Pulmonary artery endothelial cell (primary cell): ENCODE measurements at places on chromosomes 13 and 19.
A peak's percentile ranks its signal among the peaks of the same experiment; 100 is the strongest.

GRCh38 chr13:83085186-83085900, 796.9 kb downstream of the SLITRK1 start:
- DNase-seq, result no peak

DNA sequence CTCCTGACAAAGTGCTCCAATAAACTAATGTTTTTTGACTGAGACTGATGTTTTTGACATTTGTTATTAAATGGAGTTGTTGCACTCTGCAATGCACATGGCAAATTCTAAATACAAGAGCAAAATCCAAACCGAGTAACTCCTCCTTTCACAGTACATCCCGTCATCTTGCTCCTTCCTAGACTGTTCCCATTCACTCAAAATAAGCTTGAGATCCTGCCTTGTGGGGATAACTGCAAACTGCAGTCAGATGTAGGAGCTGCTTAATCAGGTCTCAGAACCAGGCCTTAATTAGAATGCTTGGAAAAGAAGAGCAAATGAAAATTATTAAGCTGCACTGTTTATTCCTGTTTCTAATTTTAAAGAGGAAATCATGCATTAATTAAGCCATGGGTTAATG, 134.8 kb upstream of the SPRY2 start:
- DNase-seq, result no peak

DNA sequence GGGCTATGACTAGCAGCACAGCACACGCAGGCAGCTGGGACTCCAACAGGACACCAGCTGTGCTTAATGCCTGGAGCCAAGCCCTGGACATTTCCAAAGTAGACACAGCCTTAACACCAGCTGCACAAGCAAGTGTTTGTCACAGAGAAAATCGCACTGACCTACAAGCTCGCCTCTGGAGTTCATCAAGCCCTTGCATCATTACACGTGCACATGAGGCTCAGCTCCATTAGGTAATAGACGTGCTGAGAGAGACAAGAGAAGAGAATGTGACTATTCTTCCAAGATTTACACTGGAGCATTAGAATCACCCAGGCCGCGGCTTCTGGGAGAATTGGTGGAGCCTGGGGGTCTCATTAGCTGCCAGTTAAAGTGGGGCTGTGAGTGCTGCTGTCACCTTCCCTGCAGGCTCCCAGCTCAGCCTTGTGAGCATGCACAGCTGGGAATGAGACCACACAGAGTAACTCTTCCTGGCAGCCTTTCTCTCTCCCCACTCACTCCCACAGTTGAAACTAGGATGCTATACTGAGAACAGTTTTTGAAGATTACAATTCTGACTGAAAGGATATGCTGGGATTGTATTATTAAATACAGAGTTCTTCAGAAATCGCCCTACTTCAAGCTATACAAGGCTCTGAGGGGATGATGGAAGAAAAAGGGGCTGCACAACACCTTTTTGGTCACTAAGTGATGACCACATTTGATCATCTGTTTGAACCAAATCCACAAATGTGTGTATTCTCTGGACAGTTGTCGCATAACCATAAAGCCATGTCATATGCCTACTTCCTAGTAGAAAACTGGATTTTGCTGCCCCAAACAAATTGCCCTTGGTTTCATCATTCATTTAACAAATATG, 10.5 kb downstream of the STOML3 start:
- DNase-seq, result no peak

GRCh38 chr13:84730376-84730775, 848.1 kb upstream of the SLITRK1 start:
- DNase-seq, result no peak

- DNase-seq, result no peak
Measured at GRCh38 chr19:2083174-2083854, 12.8 kb downstream of the MOB3A start.

GRCh38 chr13:112325920-112326645, 50.1 kb upstream of the SPACA7 start:
- no peak for DNase-seq

- DNase-seq, result no peak
Measured at GRCh38 chr13:48592688-48593049, 59.8 kb upstream of the RCBTB2 start.

- no peak for DNase-seq
Measured at GRCh38 chr19:6596621-6597020, 5.7 kb upstream of the CD70 start.

- no peak for DNase-seq
Measured at GRCh38 chr13:67821606-67822005, 591.5 kb upstream of the PCDH9 start.

- DNase-seq, result no peak
Measured at GRCh38 chr19:50368649-50369570, 3.5 kb upstream of the NAPSA start.

DNA sequence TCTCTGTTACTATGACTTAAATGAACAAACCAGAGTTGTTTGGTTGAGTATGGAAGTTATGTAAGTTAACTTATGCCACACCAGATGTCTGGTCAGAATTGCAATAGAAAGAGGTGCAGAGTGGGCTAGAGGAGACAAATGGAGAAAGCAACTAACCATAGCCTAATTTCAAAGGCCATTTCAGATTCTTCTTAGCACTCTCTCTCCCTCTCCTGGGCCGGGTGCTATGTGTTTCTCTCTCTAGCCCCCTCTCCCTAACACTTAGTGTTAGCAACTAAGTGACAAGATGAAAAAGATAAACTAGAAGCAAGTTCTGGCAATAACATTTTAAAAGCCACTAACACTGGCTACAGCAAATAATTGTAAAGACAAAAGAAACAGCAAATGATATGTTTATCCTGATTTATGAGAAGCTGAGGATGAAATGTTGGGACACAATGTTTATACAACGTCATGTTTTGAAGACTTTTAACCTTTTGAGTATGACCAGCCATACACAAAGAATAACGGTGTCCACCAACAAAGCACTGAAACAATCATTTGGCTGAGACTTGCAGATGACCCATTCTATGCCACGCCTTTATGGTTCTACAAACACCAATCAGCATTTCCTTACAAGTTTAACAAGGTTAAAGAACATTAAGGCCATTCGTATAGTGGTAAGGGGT, 18.6 kb downstream of the SERPINE3 start:
- no peak for DNase-seq

GRCh38 chr19:45049073-45049736, 10.4 kb downstream of the CLASRP start:
- DNase-seq, result no peak

DNA sequence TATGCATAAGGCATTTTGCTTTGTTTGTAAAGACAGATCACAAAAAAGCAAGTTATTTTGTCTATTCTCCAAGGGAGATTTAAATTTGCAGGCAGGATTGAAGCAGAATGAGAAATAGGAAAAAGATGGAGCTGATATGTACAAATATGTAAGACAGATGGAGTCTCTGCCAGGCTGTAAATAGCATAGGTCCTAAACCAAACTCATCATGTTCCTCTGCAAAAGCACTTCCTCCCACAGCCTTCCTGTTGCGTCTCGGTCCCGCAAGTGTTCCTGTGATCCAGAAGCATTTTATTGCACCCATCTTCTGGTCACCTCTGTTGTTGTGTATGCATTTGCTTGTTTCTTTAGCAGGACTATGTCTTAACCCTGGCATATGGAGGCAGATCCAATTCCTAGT, 95.7 kb upstream of the CLDN10 start:
- no peak for DNase-seq

DNA sequence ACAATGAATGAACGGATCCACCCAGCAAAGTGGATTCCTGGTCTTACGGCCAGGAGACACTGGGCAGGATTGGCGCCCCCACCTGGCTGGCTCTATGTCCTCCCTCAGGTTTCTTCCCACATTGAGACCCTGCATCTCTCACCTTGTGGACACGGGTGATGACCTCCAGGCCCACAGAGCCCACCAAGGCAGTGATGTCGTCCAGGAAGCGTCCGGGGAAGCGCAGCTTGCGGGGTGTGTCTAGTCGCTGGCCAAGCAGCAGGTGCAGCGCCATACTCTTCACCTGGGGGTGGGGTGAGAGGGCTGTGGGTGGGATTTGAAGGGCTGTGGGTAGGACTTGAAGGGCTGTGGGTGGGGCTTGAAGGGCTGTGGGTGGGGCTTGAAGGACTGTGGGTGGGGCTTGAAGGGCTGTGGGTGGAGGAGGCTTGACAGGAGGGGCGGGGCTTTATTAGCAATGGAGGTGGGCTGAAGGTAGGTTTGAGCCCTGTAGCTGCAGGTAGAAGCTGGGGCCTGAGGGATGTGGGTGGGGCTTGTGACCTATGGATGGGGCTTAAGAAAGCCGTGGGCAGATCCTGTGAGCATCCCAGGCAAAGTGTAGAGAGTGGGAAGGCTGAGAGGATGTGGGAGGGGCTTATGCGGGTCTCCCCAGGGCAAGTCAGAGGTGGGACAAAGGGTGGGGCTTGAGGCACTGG, 12.1 kb upstream of the ANGPTL8 start:
- DNase-seq, result no peak

GRCh38 chr19:38949580-38950367, 19.0 kb downstream of the MRPS12 start:
- peak; percentile 49 for DNase-seq

DNA sequence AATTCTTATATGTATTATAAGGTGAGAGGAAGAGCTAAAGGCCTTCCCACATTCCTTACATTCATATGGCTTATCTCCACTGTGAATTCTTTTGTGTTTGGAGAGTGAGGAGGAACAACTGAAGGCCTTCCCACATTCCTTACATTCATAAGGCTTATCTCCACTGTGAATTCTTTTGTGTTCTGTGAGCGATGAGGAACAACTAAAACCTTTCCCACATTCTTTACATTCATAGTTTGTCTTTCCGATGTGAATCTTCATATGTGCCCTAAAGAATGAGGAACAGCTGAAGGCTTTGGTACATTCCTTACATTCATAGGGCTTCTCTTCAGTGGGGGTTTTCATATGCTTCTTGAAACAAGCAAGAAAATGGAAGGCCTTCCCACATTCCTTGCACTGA, 13.3 kb downstream of the ZNF699 start:
- DNase-seq, result no peak

DNA sequence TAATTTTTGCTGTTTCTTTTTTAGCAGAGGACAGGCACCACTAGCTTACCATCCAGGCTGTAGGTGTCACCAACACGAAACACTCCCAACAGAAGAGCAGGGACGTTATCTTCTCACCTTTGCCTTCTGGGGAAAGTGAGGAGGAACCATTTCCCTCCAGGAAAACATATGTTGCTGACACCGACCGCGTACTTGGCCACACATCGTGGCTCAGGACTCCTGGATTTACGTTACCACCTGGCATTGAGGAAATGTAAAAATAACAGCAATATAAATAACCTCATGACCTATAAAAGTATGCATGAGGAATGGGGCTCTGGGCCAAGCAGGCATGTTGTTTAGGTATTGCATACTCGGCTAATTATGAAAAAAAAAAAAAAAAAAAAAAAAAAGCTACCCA, 525.1 kb downstream of the MYO16 start:
- DNase-seq, result no peak

GRCh38 chr13:29266261-29266660, 329.2 kb downstream of the SLC7A1 start:
- no peak for DNase-seq

DNA sequence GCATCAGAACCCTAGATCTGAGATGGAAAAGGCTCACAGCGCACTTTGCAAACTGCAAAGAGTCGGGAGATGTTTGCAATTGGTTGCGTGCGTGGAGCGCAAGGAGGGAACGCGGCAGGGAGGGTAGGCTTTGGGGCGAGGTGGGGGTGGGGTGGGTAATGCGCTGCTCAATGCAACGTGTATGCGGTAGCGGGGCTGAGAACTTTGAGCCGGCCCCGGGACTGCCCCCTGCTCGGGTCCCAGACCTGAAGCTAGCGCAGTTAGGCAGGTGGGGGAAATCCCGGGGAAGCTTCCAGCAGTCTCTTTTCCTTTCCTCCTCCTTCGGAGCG, 971 bp downstream of the FOSB start:
- DNase-seq, result no peak

GRCh38 chr19:12774588-12775555, at the start of gene HOOK2:
Gene HOOK2, minus strand, starts transcription at chr19:12775552. Its CDS starts 103 bp downstream, at chr19:12775449.
- no peak for DNase-seq

DNA sequence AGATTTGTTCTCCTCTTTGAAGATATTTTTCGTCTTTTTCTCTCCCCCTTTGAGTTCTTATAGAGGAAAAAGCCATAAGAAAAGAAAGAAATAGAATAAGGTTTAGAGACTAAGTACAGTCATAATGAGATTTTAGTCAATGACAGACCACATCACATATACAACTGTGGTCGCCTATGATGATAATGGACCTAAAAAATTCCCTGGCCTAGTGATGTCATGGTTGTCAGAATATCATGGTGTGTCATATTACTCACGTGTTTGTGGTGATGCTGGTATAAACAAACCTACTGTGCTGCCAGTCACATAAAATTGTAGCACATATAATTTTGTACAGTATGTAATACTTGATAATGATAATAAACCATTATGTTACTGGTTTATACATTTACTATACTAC, 1096.1 kb downstream of the OLFM4 start:
- no peak for DNase-seq

GRCh38 chr19:3693025-3693925, 7.0 kb downstream of the PIP5K1C start:
- no peak for DNase-seq

DNA sequence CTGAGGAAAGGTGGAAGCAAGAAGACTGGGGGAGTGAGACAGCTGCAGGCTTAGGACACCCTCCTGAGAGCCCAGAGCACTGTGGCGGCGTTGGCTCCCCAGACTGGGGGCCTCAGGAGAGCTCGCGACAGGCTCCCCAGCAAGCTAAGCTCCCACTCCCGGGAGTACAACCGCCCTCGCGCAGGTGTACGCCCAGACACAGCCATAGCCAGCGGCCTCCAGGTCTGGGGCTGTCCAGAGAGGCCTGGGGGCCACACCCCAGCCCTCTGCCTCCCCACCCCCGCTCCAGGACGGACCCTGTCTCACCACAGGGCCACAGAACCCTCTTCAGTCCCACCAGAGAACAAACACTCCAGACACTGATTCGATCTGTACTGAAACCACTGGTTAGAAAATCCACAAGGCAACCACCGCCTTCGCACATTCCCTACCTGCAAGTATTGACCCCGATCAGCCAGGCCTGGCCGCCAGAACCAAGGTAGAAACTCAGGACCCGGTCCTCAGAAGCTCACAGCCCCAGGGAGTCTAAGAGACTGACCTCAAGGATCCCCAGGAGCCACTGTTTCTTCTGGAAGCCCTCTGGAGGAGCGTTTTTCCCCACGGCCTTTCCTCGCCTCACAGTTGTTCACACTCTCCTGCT, 16.3 kb downstream of the ZIC5 start:
- no peak for DNase-seq

- no peak for DNase-seq
Measured at GRCh38 chr19:6101991-6102390, 8.3 kb downstream of the RFX2 start.

GRCh38 chr13:81800433-81800832, 1459.5 kb upstream of the SPRY2 start:
- no peak for DNase-seq

GRCh38 chr13:45331692-45332035, 9.3 kb downstream of the TPT1 start:
- no peak for DNase-seq

GRCh38 chr13:37484056-37484455, 114.5 kb downstream of the POSTN start:
- DNase-seq, result no peak

- DNase-seq, result no peak
Measured at GRCh38 chr13:110289174-110289573, 17.8 kb downstream of the COL4A1 start.

- peak; percentile 35 for DNase-seq
Measured at GRCh38 chr13:60431108-60431700, 34.2 kb downstream of the TDRD3 start.

GRCh38 chr19:39813264-39813993, 20.5 kb downstream of the DYRK1B start:
- no peak for DNase-seq
